ENCODE measurements at places on chromosomes 6 and 20.

DNA sequence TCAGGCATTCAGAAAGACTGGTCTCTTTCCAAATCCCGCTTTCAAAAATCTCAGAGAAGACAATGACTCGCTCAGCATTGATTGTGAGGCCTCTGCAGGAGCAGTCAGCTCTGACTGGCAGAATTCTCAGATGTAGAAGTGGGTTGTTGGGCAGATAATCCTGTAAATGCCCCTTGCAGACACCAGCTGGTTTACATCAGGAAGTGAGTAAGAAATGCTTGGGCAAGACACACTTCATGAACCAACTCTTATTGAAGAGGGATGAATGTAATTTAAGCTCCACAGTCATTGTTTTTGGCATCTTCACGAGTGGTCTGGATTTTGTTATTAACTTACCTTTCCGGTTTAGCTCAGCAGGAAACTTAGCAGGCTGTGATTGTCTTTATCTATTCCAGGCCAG is 166.6 kb downstream of the PLCB4 start:
- DNase-seq = no peak

DNA sequence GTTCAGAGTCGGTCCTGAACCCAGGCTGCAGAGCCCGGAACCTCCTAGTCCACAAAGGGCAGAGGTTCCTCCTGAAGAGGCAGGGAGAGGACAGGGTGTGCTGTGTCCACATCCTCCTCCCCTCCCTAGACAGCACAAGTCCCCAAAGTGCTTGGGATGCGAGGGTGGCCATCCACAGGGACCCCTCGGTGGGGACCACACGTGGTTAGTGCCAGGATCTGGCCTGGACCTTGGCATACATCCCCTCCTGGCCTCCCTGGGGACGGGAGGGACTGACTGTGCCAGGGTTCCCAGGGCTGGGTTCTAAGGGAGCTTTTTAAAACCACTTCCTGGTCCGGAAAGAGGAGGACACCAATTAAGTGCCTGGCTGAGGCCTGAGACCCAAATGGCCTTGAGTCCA is 63.2 kb downstream of the CTCFL start:
- DNase-seq = no peak

- no peak for DNase-seq
Observed at GRCh38 chr6:121582262-121582661, 146.8 kb downstream of the GJA1 start.

DNA sequence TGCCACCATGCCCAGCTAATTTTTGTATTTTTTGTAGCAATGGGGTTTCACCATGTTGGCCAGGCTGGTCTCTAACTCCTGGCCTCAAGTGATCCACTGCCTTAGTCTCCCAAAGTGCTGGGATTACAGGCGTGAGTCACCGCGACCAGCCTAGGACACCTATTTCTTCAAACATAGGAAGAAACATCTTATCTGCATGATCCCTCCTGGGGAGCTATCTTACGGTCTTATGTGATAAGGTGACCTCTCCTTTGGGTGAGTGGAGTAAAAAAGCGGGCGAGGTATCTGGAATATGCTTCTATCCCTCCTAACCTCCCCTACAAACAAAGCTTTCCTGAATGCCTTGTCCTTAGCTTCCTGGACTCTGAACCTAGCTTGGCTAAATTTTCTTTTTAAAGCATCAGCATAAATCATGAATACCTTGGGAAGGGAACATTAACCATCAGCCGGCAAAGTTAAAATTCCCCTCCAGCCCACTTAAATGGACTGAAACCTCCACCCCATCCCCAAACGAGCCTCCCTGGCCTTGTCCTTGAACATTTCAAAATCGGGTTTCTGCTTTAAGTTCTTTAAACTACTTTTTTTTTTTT is 24.5 kb downstream of the RIPOR3 start:
- DNase-seq = no peak

GRCh38 chr6:62516291-62517141 is 230.5 kb upstream of the KHDRBS2 start:
- DNase-seq = no peak

GRCh38 chr20:50191065-50191543 is 474 bp downstream of the CEBPB start:
- DNase-seq = peak; percentile 60

DNA sequence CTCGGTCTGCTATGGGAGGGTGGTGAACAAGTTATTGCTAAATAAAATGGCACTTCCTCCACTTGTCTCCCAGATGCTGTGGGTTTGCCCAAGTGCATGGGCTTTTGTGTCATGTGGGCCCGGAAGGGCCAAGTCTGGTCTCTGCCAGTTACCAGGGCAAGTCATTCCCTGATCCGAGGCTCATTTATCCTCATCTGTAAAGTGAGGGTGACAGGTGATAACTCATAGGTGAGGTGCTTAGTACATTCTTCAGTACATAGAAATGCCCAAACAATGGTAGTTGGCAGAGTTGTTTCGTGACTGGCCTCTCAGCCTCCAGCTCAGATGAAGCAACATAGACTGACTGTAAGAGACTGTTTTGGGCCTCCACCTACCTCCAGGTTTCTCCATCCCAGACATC is 2.0 kb upstream of the MUCL3 start:
- no peak for DNase-seq

DNA sequence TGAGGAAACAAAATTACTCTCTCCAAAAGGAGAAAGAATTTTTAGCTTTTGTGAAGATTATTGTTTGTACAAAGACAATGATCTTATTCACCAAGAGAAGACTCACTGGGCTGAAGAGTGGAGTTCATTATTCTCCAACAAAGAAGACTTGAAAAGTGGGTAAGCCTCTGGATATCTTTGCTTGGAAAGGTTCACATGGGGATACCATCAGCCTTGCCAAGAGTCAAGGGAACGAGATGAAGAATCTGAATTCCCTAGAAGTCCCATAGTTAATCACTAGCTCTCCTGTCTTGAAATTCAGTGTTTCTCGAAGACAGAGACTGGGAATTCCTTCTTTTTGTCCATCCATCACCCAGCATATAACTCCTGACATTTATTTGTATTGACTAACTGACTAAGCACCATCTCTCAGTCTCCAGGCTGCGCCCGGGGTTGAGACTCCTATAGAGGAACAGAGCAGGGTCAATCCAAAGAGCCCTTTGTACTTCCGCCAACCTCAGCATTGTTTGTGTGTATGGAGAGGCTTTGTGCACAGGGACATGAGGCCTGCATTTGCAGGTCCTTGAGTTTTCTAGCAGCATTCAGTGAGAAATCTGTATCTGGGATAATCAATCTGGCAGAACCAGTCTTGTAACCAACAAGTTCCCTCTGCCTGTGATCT is 461.9 kb downstream of the KIF16B start:
- DNase-seq = no peak

- DNase-seq = no peak
Observed at GRCh38 chr6:36504181-36504580, 43.1 kb downstream of the STK38 start.

DNA sequence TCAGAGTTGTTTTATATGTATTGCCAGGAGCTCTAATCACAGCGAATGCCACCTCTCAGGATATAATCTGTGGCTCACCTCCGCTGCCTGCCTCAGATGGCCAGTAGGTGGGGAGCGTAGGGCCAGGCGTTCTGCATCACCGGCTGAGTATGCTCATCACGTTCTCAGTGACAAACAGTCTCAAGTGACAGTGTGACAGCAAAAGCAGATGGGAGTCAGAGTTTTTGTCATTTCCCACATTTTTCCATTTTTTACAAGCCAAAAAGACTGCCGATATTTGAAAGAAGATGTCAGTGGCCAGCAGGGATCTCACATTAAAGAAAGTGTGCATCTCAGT is 208.7 kb downstream of the ALDH8A1 start:
- DNase-seq = no peak

DNA sequence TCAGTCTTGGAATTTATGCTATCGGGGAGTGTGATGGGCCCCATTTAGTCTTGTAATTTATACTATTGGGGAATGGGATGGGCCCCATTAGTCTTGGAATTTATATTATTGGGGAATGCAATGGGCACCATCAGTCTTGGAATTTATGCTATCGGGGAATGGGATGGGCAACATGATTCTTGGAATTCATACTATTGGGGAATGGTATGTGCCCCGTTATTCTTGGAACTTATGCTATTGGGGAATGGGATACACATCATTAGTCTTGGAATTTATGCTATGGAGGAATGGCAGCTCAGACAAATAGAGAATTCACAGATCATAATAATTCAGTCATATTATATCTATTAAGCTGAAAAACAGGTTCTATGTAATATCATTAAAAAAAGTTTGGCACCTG is 300.3 kb downstream of the SMOC2 start:
- no peak for DNase-seq

DNA sequence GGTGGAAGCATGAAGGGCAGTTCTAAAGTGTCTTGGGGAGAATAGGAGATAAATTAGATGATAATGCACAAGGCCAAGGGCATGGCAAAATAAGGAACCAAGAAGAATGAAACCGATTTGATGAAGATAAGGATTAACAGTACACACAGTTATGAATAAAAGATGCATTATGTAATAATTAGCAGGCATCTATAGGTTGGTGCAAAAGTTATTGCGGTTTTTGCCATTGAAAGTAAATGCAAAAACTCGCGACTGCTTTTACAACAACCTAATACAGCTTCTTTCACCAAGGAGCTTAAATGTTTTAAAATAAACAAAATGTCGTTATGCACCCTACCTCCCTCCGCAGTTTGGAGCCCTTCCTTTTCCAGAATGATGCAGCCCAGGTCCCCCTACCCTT is 29.0 kb downstream of the MAS1 start:
- no peak for DNase-seq

GRCh38 chr6:103797738-103798137 is 1062.0 kb downstream of the HACE1 start:
- DNase-seq = no peak

GRCh38 chr6:111914617-111915016 is 41.4 kb upstream of the FYN start:
- DNase-seq = no peak

DNA sequence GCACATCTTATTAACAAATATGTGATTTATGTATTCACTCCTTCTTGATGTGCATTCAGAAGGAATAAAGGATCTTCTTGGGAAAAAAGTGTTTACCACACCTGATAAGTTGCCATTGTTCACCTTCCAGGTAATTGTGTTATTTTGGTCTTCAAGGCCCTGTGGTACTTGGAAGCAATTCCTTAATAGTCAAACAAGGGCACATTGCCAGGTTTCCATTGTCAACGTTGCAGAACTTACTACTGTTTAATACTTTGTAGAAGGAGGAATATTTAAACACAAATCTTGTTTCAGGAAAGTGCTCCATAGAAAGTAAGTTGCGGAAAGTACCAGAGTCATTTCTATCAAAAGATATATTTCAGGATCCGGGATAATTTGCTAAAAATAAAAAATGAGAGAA is 129.5 kb upstream of the SGK1 start:
- DNase-seq = no peak

DNA sequence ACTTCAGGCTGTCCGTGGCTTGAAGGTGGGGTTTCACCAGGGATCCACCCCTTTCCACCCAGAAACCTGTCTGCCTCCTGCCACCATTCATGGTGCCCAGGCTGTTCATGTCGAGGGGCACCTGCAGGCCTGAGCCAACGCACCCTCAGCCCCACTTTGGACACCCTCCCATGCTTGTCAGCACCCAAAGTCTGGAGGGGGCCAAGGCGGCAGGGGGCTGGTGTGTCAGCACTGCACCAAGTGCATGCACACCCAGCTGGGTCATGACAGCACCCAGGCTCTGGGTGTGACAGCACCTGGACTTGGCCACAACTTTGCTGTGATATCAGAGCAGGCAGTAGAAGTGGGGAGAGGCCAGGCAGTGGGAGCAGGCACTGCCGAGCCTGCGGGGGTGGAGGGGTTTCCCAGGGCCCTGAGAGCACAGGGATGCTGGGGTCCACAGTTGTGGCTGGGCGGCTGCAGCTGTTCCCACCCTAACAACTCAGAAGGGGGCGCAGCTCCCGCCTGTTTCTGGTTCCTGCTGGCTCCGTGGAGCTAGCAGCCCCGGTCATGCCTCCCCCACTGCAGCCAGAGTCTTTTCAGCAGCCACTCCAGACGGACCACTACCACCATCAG is 33.3 kb upstream of the GRM4 start:
- no peak for DNase-seq

GRCh38 chr20:62692176-62692575 is 16.5 kb upstream of the NTSR1 start:
- no peak for DNase-seq

DNA sequence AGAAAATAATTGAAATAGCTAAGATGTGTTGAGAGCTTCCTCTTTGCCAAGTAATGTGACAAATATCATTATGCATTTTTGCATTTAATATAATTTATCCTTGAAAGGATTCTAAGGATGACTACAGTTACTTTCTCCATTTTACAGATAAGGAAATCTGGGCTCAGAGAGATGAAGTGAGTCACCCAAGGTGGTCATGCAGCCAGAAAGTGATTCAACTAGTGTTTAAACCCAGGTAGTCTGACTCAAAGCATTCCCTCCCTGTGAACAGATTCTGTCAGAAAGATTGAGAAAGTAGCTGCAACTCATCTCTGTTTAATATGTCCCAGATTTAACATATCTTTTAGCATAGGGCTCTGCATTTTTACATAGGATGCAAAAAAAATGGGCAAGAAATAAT is 28.1 kb downstream of the NRSN1 start:
- DNase-seq = no peak

- no peak for DNase-seq
Observed at GRCh38 chr20:59068534-59068933, 25.9 kb upstream of the PRELID3B start.

DNA sequence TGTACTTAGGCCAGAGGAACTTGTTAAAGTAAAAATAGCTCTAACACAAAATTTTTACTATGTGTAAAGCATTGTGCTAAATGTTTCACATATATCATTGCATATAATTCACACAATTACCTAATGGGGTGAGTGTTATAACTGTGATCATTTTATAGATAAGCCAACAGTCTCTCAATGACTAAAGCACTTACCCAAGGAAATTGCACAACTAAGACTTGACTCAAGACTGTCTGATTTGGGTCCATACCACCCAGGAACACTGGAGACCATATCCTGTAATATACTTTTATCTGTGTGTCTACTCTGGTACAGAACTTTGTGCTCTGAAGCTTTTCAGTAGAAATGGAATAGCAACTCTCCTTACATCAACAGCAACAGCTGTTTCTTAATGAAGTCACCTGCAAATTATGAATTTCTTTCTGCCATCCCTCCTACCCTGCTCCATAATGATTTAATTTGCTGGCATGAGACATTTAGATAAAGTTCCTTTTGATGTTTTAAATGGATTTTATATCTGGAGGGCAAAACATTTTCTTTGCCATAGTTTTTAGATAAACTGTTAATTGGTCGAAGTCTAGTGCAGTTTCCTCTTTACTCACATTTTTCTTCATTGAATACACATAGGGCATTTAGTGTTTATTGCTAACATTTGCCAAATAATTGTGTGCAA is 47.5 kb downstream of the TSPYL4 start:
- no peak for DNase-seq

DNA sequence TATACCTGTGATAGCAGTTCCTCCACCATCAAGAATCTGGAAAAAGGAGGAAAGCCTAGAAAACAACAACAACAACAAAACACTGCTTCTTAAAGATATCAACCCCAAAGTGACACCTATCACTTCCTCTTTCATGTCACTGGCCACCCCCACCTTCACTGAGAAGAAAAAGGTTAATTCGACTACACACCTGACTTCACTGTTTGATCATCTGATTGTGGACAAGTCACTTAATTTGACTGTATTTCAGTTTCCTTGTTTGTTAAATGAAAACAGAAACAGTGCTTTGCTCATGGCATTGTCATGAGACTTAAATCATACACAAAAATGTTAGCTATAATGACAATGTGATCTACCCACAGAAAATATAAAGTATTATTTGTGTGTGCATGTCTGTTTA is 280.6 kb upstream of the SULF2 start:
- DNase-seq = no peak

All from hematopoietic multipotent progenitor cell treated with erythropoietin and hydrocortisone succinate and interleukin-3 and kit ligand, for 15 days (in vitro differentiated cells).